Caco-2 (cell line): ENCODE measurements at places on chromosomes 16 and 17. TPM values are rescaled to one million over a fixed set of nuclear protein-coding genes. Genes with fewer than 3 reads are reported as not detected.

The ACSM2A gene
- total RNA-seq, result not detected in 2 replicates

The CES1 gene
- total RNA-seq, result 74.1 and 97.4 TPM in 2 replicates

GRCh38 chr16:26493751-26494150 is 573.0 kb upstream of the C16orf82 start:
- no peaks in the 10 kb centered on the region for H3K27me3 ChIP-seq
- no peak overlapping the region for H3K4me3 ChIP-seq
- H3K4me1 ChIP-seq, result no peaks in the 10 kb centered on the region
- DNase-seq, result no peak

DNA sequence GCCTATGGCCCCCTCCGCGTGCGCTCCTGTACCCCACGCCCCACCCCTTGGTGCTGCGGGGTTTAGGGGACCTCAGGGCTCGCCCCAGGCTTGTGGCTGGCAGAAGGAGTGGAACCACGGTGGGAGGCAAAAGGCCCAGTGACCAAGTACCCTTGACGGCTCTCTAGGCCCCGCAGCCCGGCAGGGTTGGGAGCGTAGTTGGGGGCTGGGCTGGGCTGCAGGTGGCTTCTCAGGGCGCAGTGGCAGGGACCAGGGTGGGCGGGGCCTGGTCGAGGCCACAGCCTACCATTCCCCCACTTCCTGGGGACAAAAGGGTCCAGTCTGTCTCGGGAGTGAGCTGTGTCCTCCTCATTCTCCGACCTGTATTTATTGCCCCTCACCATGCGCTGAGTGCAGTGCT is 124.9 kb downstream of the RBFOX3 start:
- no peaks in the 10 kb centered on the region; the same call in 1 of the 2 replicates for H3K27me3 ChIP-seq
- peaks cover 6% of the 10 kb centered on the region for H3K4me1 ChIP-seq
- no peak for DNase-seq
- no peak overlapping the region for H3K27ac ChIP-seq
- H3K4me3 ChIP-seq, result no peak overlapping the region

GRCh38 chr16:51084074-51084928 is 66.8 kb downstream of the SALL1 start:
- no peaks in the 10 kb centered on the region for H3K4me1 ChIP-seq
- no peak overlapping the region for H3K27ac ChIP-seq
- no peak for DNase-seq

GRCh38 chr17:75861927-75862317 is 6.8 kb upstream of the WBP2 start:
- no peak for DNase-seq
- no peak overlapping the region for H3K4me3 ChIP-seq
- H3K27me3 ChIP-seq, result no peaks in the 10 kb centered on the region
- no peak overlapping the region for H3K27ac ChIP-seq
- no peaks in the 10 kb centered on the region for H3K36me3 ChIP-seq
- H3K4me1 ChIP-seq, result no peaks in the 10 kb centered on the region

- H3K27me3 ChIP-seq, result no peaks in the 10 kb centered on the region
- no peaks in the 10 kb centered on the region for H3K36me3 ChIP-seq
- H3K27ac ChIP-seq, result no peak overlapping the region
- H3K4me1 ChIP-seq, result no peaks in the 10 kb centered on the region
- H3K4me3 ChIP-seq, result no peak overlapping the region
Observed at GRCh38 chr17:40538936-40539705, 26.2 kb downstream of the CCR7 start.

DNA sequence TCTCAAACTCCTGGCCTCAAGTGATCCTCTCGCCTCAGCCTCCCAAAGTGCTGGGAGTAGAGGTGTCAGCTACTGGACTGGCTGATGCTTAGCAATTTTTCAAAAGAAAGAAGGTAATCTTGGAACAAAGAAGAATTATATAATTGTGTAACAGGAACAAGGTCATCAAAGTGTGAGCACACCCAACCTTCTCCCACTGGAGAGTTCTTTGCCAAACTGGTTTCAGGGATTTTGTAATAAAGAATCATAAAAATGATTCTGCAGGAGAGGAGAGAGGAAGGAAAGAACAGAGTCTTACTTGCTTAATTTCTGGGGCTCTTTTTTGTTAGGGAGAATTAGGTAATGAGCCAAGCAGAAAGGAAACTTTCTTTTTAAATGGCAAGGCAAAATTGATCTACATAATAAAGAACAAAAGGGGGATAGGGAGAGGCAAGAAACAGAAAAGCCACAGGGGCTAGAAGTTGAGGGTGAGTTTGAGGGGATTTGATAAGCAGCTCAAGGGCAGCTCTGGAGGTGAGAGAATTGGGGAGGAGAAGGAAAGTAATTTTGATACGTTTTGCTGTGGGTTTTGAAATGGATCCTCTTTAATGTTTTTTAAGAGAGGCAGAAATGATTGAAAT is 21.3 kb downstream of the CHD9NB start:
- H3K36me3 ChIP-seq, result no peaks in the 10 kb centered on the region
- H3K4me3 ChIP-seq, result no peak overlapping the region
- DNase-seq, result no peak
- H3K27ac ChIP-seq, result no peak overlapping the region
- no peaks in the 10 kb centered on the region for H3K27me3 ChIP-seq
- H3K4me1 ChIP-seq, result no peaks in the 10 kb centered on the region

DNA sequence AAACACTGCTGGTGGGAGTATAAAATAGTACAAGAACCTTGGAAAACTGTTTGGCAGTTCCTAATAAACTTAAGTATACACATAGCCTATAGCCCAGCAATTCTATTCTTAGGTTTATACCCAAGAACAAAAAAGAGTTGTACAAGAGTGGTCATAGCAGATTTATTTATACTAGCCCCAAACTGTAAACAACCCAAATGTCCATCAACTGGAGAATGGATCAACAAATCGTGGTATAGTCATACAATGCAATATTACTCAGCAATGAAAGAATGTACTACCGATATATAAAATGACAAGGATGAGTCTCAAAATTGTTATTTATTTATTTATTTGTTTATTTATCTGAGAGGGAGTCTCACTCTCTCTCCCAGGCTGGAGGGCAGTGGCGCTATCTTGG is 23.1 kb downstream of the GNGT2 start:
- H3K27me3 ChIP-seq, result no peaks in the 10 kb centered on the region
- no peaks in the 10 kb centered on the region for H3K4me1 ChIP-seq
- no peak overlapping the region for H3K27ac ChIP-seq
- DNase-seq, result no peak

- no peaks in the 10 kb centered on the region for H3K4me1 ChIP-seq
- H3K27ac ChIP-seq, result no peak overlapping the region
- no peak for DNase-seq
- no peaks in the 10 kb centered on the region for H3K27me3 ChIP-seq
- no peaks in the 10 kb centered on the region for H3K36me3 ChIP-seq
Observed at GRCh38 chr16:22270525-22270924, 26.7 kb upstream of the POLR3E start.

- no peak for DNase-seq
- H3K4me3 ChIP-seq, result no peak overlapping the region
- H3K27ac ChIP-seq, result peak overlapping the region; percentile 18
Observed at GRCh38 chr16:11094075-11094856, 149.9 kb downstream of the CLEC16A start.

GRCh38 chr16:51996516-51996915 is 550.4 kb downstream of the TOX3 start:
- H3K4me3 ChIP-seq, result no peak overlapping the region
- H3K27me3 ChIP-seq, result no peaks in the 10 kb centered on the region
- no peaks in the 10 kb centered on the region for H3K4me1 ChIP-seq
- H3K27ac ChIP-seq, result no peak overlapping the region
- no peak for DNase-seq
